Common myeloid progenitor, CD34-positive (primary cell): ENCODE measurements at places on chromosomes 12 and 14.

DNA sequence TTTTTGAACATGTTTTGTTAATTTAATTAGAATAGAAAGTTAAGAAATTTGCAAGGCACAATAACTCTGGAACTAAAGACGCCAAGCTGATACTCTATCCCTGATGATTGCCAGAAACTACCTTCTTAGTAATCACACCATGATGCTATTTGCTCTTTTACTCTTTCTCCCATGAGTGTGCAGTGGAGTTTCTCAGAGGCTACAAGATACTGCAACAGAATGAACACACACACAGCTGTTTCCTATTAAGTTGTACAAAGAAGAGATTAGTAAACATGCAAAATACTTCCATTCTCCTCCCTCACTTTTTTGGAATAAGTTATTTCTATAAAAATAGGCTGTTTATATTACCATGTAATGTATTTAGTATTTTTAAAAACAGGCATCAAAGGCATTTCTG, 1367.5 kb downstream of the AACS start:
- DNase-seq = no peak

GRCh38 chr14:58871573-58871972, 233.8 kb downstream of the DACT1 start:
- DNase-seq = no peak

- DNase-seq = no peak
Observed at GRCh38 chr12:91947459-91947858, 198.2 kb downstream of the BTG1 start.

GRCh38 chr12:56900583-56900982, 33.6 kb downstream of the SDR9C7 start:
- no peak for DNase-seq

DNA sequence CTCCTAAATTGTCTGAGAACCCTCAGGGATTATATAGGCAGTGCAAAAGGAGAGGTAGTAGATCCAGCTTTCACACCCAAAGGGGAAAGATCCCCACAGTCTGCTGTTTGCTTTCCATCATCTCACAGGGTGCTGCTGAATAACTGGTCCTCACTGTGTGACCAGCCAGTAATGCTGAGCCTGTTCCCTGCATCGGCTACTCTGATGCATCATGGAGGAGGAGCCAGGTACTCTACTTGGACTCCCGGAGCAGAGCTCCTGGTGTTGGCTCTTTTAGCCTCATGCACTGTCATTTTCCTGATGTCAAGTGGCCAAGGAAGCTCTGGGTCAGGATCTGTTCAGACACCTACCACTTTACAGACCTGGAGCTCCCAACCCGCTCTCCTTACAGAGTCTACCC, 127.4 kb upstream of the ATF1 start:
- no peak for DNase-seq

DNA sequence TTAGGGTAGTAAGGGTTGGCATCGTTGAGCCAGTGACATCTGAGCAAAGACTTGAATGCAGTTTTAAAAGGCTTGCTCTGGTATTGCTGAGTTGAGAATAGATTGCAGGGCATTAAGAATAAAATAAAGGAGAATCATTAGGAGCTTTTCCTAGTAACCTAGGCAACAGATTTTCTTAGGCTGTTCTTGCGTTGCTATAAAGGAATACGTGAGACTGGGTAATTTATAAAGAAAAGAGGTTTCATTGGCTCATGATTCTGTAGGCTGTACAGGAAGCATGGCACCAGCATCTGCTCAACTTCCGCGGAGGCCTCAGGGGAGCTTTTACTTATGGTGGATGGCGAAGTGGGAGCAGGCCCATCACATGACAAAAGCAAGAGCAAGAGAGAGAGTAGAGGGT, 97.4 kb downstream of the RAD51B start:
- no peak for DNase-seq

- no peak for DNase-seq
Observed at GRCh38 chr12:67966560-67966959, 22.7 kb upstream of the IFNG-AS1 start.

DNA sequence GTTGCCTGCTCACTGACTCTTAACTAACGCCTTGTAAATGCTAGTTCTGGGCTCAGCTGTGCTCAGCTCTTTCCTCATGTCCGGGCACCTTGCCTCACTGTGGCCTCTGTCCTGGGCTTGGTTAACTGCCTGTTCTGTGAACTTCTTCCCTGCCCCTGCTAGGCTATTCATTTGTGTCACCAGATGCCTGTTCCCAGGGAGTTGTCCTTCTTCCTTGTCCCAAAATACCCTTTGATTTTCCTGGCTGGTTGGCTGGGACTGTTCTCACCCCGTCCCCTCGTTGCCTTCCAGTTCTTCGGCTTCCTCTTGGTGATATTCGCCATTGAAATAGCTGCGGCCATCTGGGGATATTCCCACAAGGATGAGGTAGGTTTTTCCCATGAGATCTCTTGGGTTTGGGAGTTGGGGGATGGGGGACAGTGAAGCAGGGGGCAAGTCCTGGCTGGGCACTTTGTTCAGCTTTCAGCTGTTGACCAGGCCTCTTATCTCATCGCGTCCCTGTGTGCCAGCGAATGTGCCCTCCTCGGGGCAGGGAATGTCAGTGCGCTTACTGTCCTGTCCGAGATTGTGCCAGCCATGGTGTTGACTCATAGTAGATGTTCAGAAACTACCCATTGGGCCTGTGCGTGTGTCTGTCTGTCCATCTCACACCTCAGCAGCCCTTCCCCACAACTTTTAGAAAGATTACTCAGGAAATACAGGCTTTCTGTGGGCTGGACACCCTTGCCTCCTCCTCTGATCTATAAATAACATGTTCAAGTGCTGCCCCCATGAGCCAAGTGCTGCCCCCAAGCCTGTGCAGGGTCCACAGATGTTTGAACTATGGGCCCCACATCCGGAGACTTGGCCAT, 33.1 kb downstream of the CD9 start:
- peak; percentile 31 for DNase-seq
